ENCODE measurements at places on chromosomes 13 and 19. TPM values are rescaled to one million over a fixed set of nuclear protein-coding genes. Genes with fewer than 3 reads are reported as not detected.

ZNF737 gene
- 4.3 TPM for total RNA-seq

SMIM24 gene
- total RNA-seq: not detected

IRGC gene
- not detected for total RNA-seq

USHBP1 gene
- 11.4 TPM for total RNA-seq

PRSS57 gene
- total RNA-seq: not detected

FGF22 gene
- total RNA-seq: not detected

TYK2 gene
- total RNA-seq: 109 TPM

NAA16 gene
- total RNA-seq: 5.9 TPM

COL4A1 gene
- 564 TPM for total RNA-seq

GADD45GIP1 gene
- total RNA-seq: 31.3 TPM

NLRP5 gene
- total RNA-seq: not detected

C1QTNF9B gene
- not detected for total RNA-seq

KRTDAP gene
- total RNA-seq: not detected

AMER2 gene
- total RNA-seq: not detected

ZNF616 gene
- total RNA-seq: 8.6 TPM

TNNT1 gene
- total RNA-seq: 2.2 TPM

RFXAP gene
- 2.1 TPM for total RNA-seq

CEACAM16 gene
- total RNA-seq: 0.09 TPM

RNF225 gene
- total RNA-seq: 0.09 TPM

CERS1 gene
- 4.5 TPM for total RNA-seq

TRMT1 gene
- total RNA-seq: 38.7 TPM

CGB8 gene
- not detected for total RNA-seq

SHISA7 gene
- not detected for total RNA-seq

SIGLECL1 gene
- not detected for total RNA-seq

LRRC4B gene
- 0.09 TPM for total RNA-seq

PCDH20 gene
- not detected for total RNA-seq

MYPOP gene
- total RNA-seq: 1.1 TPM

MVB12A gene
- total RNA-seq: 31.3 TPM

SIAH3 gene
- under 0.01 TPM for total RNA-seq

TTYH1 gene
- total RNA-seq: not detected

ACTMAP gene
- total RNA-seq: 1.0 TPM

IGFL4 gene
- total RNA-seq: not detected

IGLON5 gene
- total RNA-seq: under 0.01 TPM

ZNF570 gene
- 6.9 TPM for total RNA-seq

N4BP2L1 gene
- 1.3 TPM for total RNA-seq

VSTM1 gene
- not detected for total RNA-seq

TRPC4 gene
- 8.3 TPM for total RNA-seq

TLE6 gene
- total RNA-seq: 4.5 TPM

COMMD6 gene
- total RNA-seq: 69.0 TPM

ATP1A3 gene
- total RNA-seq: not detected

CEBPA gene
- total RNA-seq: 0.18 TPM

ZNF221 gene
- 7.7 TPM for total RNA-seq

ONECUT3 gene
- total RNA-seq: not detected

NOTCH3 gene
- total RNA-seq: 0.99 TPM

LRRC8E gene
- total RNA-seq: 1.6 TPM

THSD1 gene
- total RNA-seq: 26.5 TPM

MAU2 gene
- 21.3 TPM for total RNA-seq

ZNF665 gene
- 1.4 TPM for total RNA-seq

KLK4 gene
- total RNA-seq: not detected

TEX26 gene
- not detected for total RNA-seq

MTUS2 gene
- total RNA-seq: under 0.01 TPM

TGFBR3L gene
- total RNA-seq: 0.54 TPM

FFAR2 gene
- total RNA-seq: not detected

Measured in endothelial cell of coronary artery (primary cell).